Pancreas (tissue), 10 donors: ENCODE measurements at places on chromosomes 12 and 14. TPM values are rescaled to one million over a fixed set of nuclear protein-coding genes. Genes with fewer than 3 reads are reported as not detected.

PROX2 gene
- not detected for total RNA-seq

GRCh38 chr14:93331728-93332396, 974 bp downstream of the BTBD7 start:
- DNase-seq: no peak

- no peak for DNase-seq
Measured at GRCh38 chr14:55389330-55389729, 22.3 kb downstream of the ATG14 start.

GRCh38 chr14:40248671-40249070, 816.4 kb upstream of the FBXO33 start:
- DNase-seq: no peak

GRCh38 chr14:74595006-74595735, 16.9 kb downstream of the LTBP2 start:
- DNase-seq: no peak

GRCh38 chr12:90262251-90262650, 553.6 kb upstream of the ATP2B1 start:
- no peak for DNase-seq
